ENCODE measurements at places on chromosomes 11 and 22. TPM values are rescaled to one million over a fixed set of nuclear protein-coding genes. Genes with fewer than 3 reads are reported as not detected.

DNA sequence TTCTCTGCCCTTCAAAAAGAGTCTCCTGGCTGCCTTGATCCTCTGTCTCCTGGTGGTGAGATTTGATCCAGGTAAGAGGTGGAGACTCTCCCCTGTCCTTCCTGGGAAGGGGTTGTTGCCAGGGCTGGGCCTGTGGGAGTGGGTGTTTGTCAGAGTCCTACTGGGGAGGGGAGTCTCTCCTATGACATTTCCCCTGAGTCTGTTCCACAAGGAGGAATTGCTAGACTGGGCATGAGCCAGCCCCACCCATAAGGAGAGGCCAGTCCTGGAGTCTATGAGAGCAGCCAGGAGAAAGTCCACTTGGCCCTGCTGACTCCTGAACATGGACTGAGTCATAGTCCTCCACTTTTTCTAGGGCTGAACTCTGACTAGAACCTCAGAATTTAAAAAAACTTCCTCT, 7.4 kb downstream of the PEX26 start:
- DNase-seq, result no peak

DNA sequence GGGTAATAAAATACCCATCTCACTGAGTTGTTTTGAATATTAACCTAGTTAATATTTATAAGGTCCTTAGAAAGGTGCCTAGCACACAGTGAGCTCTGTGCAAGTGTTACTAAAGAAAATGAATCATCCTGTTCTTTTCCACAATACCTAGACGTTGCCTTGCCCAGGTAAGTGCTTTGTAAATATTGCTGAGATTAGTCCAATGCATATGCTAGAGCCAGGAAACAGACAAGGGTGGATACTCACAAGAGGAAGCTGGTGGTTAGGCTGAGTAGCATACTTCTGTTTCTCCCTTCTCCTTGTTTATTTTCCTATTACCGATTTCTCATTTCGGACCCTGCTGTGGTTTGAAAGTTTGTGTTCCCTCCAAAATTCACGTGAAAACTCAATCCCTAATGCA, 58.1 kb upstream of the BARX2 start:
- DNase-seq, result no peak

DNA sequence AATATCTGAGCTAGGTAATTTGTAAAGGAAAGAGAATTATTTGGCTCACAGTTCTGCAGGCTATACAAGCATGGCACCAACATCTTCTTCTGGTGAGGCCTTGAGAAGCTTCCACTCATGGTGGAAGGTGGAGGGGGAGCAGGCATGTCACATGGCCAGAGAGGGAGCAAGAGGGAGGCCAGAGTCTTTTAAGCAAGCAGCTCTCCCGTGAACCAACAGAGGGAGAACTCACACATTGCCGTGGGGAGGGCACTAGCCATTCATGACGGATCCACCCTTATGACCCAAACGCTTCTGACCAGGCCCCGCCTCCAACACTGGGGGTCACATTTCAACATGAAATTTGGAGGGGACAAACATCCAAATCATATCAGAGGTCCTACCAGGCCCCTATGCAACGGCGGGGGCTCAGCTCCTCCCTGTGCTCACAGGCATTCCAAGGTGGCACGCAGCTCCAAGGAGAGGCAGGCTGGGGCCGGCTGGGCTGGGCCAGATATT, 4.6 kb downstream of the C11orf96 start:
- no peak for DNase-seq

DNA sequence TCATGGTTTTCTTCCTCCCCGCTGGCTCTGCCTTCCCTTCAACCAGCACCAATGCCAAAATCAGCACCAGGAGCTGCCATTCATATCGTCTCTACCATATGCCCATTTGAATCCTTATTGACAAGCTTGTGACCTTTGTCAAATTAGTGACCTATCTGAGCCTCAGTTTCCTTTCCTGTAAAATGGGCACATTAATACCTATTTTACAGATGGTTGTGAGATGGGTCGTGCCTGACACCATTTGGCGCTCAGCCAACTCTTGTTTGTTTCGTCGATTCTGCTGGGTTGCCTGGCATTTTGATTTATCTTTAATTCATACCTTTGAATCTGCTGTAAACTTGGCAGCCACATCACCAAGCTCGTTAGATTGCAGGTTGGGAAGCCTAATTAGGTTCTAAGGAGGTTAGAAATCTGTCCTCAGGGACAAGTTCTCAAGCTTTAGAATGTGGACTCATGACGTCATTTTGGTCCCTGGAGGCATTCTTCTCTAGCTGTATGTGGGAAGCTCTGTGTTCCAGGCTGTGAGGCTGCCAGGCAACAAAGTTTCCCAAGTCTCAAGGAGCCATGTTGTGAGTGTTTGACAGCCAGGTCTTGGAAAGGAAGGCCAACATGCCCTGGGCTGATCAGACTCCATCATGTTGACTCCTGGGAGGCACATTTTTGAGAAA, 61.0 kb downstream of the RPS6KA4 start:
- DNase-seq, result no peak

- DNase-seq, result no peak
Measured at GRCh38 chr22:38494498-38494897, 11.6 kb downstream of the DDX17 start.

The MAP6 gene
- total RNA-seq, result 0.25 TPM
